ENCODE measurements at places on chromosomes 1 and 21.

DNA sequence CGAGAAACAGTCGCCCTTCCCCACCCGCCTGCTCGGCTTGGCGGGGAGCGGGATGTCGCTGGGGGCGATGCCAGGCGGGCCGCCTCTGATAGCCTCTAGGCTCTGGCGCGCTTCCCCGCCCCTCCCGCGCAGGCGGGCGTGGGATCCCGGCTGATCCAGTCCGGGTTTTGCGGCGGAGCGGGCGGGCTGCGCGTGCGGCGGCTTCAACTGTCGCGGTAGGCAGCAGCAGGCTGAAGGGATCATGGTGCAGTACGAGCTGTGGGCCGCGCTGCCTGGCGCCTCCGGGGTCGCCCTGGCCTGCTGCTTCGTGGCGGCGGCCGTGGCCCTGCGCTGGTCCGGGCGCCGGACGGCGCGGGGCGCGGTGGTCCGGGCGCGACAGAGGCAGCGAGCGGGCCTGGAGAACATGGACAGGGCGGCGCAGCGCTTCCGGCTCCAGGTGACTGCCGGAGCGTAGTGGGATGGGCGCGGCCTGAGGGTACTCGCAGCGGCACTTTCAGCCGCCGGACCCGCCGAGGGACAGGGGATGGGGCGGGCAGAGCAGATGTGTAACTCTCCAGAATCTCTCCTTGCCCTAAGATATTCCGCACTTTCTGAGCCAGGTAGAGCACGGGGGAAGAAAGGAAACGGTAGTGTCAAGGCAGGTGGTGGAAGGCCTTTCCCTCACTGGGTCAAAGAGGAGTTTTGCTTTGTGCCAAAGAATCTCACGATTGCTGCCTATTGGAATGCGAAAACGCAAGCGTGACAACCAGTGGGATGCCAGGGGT lies at the start of gene FAAH:
Gene FAAH (plus strand): TSS at position 210 of the 764 bp plus-strand sequence. CDS start 32 bp downstream, at position 242.
- DNase-seq, result peak; percentile 55

DNA sequence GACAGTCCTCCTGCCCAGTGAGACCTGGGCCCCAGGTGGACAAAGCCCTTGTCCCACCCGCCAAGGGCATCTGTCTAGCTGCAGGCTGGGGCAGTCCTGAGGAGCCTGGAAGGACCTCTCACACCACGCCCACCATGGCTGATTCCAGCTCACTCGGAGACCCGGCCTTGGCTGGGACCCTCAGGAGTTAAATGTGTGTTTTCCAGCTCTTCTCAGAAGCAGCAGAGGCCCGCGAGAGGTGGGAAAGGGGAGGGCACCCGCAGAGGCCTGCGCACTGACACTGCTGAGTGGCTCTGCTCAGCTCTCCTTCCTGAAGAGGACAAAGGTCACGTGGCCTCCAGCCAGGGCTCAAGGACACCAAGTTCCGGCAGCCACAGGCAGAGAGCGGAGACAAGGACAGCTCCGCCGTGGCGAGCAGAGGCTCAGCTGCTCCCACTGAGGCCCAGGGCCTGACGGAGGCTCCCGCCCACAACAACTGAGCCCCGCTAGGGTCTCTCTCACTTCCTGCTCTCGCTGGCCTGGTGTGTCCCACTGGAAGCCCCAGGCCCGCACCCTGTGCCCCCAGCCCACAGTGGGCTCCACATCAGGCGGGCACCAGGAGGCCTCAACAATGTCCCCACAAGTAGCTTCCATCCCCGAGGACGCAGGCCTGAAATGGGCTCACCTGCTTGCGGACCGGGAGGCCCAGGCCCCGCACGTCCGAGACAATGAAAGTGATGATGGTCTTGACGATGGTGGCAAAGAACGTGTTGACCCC lies 16.9 kb downstream of the SLC19A1 start:
- DNase-seq, result no peak

DNA sequence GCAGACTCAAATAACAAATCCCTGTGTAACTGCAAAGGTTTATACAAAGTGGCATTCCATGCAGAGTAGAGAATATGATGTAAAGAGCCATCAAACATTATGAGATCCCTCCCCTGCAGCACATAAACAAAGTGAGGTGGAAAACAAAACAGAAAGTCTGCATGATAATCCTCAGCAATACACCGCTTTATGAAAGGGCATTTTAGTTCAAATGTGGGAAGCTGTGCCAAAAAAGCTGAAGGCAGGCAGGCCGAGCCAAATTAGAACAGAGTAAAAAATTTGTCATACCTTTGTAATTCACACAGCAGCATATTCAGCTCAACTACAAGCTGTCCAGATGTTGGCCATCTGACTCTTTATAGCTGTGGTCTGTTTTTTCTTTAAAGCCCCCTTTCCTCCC lies 113.5 kb downstream of the LHX9 start:
- DNase-seq, result no peak

DNA sequence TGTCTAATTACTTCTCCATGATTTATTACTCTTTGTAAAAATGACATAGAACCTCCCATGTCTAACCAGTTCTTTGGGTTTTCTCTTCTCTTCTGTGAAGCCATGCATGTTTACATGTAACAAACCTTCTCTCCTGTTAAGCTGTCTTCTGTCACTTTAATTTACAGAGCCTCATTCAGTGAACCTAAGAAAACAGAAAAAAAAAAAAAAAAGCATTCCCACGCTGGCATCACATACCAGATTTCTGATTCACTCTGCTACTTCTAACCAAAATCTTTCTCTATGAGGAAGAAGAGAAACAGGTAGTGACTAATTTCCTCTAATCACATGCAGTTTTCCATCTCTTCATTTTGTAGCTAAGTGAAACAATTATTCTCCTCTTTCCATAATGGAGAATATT lies 141.4 kb upstream of the CXADR start:
- no peak for DNase-seq

- DNase-seq, result no peak
Observed at GRCh38 chr1:19559641-19560040, 74.3 kb upstream of the CAPZB start.

DNA sequence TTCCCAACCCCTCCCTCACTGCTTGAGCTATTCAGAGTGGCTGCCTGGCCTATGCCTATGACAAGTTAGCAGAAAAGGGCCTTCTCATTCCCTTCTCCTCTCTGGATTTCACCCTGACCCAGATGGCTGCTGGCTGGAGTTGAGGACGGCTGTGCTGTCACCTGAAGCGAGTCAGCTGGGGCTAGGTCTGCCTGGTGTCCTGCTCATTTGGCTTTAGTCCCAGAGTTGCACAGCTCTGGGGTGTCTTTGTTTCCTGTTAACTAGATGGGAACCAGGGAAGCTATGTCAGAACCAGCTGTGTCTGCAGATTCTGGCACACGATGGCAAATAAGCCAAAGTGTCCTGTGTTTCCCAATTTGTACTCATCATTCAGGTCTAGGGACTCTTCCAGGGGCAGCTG lies 52.9 kb downstream of the CNIH3 start:
- no peak for DNase-seq

GRCh38 chr1:3307359-3307758 lies 147.1 kb upstream of the ARHGEF16 start:
- DNase-seq, result no peak

GRCh38 chr21:37338671-37339551 lies 27.7 kb upstream of the DYRK1A start:
- no peak for DNase-seq

GRCh38 chr1:156045076-156045475 lies 8.5 kb downstream of the UBQLN4 start:
- no peak for DNase-seq

GRCh38 chr1:168481586-168481985 lies 62.2 kb downstream of the XCL2 start:
- DNase-seq, result no peak

- no peak for DNase-seq
Observed at GRCh38 chr1:22828484-22829308, 118.1 kb downstream of the EPHB2 start.

DNA sequence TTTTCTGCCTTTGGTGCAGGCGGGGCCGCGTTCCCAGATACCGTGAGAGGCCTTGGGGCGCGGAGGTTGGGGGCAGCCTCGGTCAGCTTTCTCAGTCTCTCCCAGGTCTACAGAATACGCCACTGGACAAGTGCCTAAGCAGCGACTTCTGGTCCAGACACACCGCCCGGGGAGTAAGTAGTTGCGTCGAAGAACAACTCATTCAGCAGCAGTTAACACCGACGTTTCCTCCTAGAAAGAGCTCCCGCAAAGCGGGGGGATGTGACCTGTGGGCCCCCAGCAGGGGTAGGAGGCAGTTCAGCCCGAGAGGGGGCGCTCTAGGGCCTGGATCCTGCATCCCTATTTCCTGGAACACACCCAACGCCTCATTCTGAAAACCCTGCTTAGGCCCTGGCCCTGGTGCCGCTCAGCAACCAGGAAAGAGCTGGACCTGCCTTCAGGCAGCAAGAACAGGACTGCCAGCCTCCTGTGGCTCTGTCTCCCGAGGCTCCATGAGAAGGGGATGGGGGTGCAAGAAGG lies 6.5 kb upstream of the BARHL2 start:
- no peak for DNase-seq

GRCh38 chr1:246445503-246445902 lies 61.6 kb downstream of the SMYD3 start:
- no peak for DNase-seq

GRCh38 chr1:79745929-79746328 lies 739.4 kb upstream of the ADGRL4 start:
- DNase-seq, result no peak

GRCh38 chr1:7284839-7285435 lies 486.2 kb upstream of the VAMP3 start:
- DNase-seq, result no peak

- DNase-seq, result no peak
Observed at GRCh38 chr1:209587789-209588188, 4.3 kb downstream of the CAMK1G start.

GRCh38 chr1:65330021-65330420 lies 20.7 kb downstream of the DNAJC6 start:
- DNase-seq, result no peak

DNA sequence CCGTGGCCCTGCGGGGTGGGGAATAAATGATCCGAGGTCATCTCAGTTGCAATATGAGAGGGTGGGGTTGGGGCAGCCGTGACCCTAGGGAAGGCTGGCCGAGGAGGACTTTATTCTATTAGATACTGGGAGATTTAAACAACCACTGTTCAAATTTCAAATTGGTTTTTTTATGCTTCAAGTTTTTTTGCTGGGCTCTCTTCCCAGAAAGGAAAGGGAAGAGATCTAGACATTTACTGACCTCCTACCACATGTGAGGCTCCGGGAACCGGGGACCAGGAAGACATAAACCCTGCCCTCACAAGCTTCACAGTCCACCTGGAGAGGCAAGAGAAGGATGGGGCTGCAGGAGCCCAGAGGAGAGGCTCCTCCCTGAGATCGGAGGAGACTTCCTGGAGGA lies 207.3 kb downstream of the FOXD2 start:
- DNase-seq, result no peak

GRCh38 chr1:17633654-17634053 lies 94.2 kb downstream of the ARHGEF10L start:
- no peak for DNase-seq

GRCh38 chr1:207031016-207031415 lies 1.5 kb downstream of the C1orf116 start:
- DNase-seq, result no peak

- no peak for DNase-seq
Observed at GRCh38 chr1:147491098-147491497, 50.2 kb upstream of the BCL9 start.

DNA sequence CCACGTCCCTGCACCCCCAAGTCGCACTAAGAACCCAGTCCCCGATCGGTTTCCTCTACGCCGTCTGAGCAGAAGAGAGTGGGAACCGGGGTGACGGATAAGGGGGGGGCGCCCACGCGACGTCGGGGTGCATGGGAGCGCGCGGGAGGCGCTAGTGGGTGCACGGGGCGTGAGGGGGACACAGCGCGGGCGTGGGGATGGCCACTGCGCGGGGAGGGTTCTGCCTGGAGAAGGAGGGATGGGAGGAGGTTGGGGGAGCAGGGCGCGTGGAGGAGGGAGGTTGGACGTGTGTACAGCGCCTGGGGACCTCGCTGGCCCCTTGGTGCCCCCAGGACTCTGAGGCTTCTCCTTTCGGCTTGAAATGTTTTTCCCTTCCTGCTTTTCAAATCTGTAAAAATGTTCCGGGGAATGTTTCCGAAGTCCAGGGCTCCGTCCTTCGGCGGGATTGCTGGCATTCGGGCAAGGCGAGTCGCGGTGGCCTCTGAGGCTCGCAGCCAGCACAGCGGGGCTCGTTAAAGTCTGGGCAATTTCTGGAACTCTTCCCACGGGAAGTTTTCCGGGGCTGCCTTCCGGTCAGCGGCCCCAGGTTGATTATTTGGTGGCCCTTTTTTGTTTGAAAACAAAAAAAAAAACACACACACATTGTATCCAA lies 13.1 kb downstream of the RNF220 start:
- no peak for DNase-seq

- DNase-seq, result no peak
Observed at GRCh38 chr21:45151445-45152160, 77.2 kb downstream of the ADARB1 start.

- no peak for DNase-seq
Observed at GRCh38 chr1:88191917-88192316, 492.2 kb upstream of the PKN2 start.

DNA sequence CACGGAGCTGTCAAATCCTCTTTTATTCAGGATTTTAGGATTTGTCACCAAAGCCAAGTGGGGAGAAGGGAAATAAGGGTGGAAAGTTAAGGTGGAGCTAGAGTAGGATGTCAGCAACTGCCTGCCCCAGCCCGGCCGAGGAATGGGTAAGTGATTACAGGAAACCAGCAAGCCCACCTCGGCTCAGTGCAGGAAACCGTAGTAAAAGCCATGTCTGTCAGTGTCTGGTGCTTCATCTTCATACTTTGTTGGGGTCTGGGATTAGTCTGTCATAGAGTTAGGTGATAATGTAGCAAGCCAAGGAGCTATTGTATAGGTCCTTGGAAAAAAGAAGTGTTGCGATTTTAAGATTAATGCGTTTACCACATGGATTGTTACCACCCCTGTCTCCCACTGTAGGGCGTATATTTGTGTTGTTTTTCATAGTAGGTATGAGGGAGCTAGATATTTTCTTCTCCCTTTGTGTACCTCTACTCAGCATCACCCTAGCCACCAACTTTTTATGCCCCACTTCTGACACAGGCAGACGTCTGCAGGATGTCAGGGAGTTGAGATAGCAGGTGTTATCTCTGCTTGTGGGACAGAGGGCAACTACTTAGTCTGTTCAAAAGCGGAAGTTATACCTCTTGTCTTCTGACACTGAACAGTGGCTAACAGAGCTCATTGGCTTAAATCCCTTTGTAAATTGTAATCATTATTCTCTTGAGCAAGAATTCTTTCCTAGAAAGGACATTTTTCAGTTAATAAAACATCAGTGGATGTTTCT lies 253.7 kb downstream of the HHAT start:
- DNase-seq, result no peak

GRCh38 chr1:45850017-45850416 lies 46.6 kb downstream of the MAST2 start:
- no peak for DNase-seq

DNA sequence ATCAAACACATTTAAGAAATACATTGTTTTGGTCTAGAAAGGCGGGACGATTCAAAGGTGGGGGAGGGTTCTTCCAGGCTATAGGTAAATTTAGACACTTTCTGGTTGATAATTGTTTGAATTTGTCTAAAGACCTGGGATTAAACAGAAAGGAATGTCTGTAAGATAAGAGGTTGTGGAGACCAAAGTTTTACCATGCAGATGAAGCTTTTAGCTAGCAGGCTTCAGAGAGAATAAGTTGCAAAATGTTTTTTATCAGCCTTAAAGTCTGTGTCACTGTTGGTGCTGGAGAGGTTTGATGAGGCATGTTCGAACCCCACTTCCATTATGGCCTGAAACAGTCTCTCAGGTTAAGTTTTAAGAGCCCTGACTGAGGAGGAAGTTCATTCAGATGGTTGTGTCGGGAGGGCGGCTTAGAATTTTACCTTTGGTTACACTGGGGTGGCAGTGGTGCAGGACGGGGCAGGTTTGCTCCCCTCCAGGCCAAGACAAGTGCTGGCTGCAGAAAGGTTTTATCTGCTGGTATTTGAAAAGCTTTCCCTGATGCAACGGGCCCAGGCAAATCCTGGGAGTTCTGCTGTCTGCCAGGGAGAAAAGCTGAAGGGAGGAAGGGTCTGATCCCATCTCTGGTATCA lies 16.0 kb upstream of the SLC2A5 start:
- DNase-seq, result no peak

All from CD4-positive, alpha-beta T cell treated with Interleukin-21 for 1 hour (primary cell).